Non-pigmented ciliary epithelial cell (primary cell): ENCODE measurements at places on chromosomes 1 and 21.
A peak's percentile ranks its signal among the peaks of the same experiment; 100 is the strongest.

GRCh38 chr21:37793660-37794059 is 122.6 kb downstream of the KCNJ6 start:
- DNase-seq: no peak

DNA sequence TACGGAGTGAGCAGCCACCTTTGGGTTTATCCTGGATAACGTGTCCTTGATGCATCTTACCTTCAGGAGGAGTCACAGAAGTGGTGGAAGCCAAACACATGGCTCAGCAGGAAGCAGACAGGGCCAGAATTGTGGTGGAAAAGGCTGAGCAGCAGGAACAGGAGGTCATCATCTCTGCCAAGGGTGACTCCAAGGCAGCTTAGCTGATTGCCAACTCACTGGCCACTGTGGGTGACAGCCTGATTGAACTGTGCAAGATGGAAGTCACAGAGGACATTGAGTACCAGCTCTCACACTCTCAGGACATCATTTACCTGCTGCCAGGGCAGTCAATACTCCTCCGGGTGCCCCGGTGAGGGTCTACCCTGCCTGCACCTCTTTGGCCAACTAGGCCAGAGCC is 179.3 kb downstream of the FAF1 start:
- no peak for DNase-seq

DNA sequence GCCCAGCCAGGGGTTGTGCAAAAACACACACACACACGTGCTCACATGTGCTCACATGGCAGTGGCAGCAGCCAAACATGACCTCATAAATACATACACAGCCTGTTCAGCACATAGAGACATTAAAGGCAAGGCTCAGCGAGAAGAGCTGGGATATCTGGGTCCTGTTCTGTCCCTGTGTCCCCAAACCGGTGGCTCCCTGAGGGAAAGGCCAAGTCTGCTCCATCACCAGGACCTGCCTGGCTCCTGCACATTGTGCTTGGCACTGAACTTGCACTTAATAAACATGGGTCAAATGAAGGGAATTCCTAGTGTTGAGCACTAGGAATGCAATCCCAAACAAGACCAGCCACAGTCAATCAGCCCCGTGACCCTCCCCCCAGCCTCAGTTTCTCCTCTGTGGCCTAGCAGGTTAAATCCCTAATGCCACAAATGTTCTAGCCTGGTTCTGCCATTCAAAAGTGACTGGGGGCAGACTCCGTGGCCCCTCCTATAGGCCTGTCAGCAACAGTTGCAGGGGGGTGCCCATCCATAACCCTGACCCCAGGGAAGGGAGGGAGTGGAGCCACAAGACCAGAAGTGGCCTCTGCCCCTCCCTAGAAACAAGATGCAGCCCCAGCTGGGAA is 160.9 kb upstream of the VAMP3 start:
- no peak for DNase-seq

- DNase-seq: no peak
Measured at GRCh38 chr1:22567197-22567596, 3.9 kb downstream of the EPHA8 start.

DNA sequence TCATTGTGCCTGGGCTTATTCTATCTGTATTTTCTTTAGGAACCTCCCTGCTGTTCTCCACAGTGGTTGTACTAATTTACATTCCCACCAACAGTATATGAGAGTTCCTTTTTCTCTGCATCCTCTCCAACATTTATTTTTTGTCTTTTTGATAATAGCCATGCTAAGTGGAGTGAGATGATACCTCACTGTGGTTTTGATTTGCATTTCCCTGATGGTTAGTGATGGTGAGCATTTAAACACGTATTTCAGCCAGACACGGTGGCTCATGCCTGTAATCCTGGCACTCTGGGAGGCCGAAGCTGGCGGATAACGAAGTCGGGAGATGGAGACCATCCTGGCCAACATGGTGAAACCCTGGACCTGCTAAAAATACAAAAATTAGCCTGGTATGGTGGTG is 57.9 kb downstream of the SLAMF6 start:
- no peak for DNase-seq

GRCh38 chr1:174209347-174210187 is 50.2 kb downstream of the RABGAP1L start:
- DNase-seq: no peak

GRCh38 chr1:230706887-230707731 is 6.8 kb downstream of the AGT start:
- no peak for DNase-seq

DNA sequence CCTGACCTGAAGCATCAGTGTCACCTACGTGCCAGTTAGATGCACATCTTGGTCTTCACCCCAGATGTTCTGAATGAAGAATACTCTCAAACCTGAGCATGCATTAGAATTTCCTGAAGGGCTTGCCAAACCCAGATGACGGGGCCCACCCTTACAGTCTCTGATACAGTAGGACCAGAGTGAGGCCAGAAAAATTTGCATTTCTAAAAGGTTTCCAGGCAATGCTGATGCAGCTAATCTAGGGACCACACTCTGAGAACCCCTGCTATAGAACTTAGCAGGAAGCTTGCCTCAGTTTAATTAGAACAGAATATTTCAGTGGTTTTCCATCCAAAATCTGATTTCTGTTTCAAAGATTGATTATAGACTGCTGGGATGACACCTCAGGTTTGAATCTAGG is 9.9 kb upstream of the CTBS start:
- DNase-seq: no peak

DNA sequence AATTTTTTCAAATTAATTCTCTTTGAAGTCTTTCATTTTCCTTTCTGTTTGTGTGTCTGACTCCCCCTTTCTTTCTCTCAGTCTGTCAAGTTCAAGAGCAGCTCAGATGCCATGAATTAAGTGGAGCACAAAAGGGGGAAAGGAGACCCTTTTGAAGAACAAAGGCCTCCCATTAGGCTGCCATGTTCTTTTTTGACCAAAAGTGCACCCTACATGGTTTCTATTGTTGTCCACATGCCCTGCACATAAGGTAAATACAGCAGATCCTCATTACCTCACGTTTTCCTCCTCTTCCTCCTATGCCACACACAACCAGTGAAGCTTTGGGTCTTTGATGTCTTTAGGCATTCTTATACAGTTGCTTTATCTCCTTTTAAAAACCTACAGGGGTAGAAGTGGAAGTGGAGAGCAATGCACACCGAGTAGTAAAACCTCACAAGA is 47.7 kb downstream of the POU2F1 start:
- DNase-seq: no peak

DNA sequence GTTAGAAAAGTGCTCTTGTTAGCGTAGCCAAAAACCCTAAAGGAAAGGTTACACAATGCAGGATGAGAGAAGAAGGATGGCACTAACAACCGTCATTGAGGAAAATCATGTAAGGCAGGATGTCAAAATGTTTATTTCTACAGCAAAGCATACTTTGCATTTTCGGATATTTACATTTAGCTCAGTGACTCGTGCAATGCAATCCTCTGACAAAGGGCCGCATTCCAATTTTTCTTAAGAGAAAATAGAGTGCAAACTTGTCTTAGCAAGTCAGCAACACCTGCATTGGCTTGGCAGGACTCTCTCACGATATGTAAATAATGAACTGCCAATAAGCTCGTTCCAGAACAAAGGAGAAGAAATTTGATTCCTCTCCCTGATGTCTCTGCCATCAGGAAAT is 33.3 kb downstream of the TIAM1 start:
- DNase-seq: no peak

GRCh38 chr21:26506956-26507355 is 66.1 kb downstream of the CYYR1 start:
- peak; percentile 14 for DNase-seq

DNA sequence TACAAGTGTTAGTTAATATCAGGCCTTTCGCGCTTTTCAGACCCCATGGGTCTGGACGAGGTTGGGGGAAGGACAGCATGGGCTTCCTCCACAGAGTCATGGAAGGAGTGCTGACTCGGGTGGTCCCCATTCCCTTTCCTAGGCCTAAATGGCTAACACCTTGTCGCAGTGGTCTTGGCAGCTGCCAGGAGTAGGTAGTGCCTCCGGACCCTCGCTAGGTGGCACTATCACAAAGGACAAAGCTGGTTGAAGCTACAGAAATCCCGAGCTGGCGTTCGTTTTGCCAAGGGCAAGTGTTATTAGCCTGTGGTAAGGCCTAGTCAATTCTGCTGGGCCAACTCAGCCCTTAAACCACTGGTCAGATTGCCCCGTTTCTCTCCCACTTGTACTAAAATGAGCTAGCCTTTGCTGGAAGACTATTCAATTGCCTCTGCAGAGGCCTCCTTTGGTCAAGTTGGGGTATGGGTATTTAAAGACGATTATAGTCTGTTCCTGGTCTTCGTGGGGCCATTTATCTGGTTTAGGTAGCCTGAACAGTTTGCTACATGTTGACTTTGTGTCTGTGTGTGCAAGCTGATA is 1.1 kb upstream of the UBE2Q1 start:
- peak; percentile 72 for DNase-seq

GRCh38 chr1:22412932-22413727 is 38.5 kb upstream of the ZBTB40 start:
- DNase-seq: no peak

DNA sequence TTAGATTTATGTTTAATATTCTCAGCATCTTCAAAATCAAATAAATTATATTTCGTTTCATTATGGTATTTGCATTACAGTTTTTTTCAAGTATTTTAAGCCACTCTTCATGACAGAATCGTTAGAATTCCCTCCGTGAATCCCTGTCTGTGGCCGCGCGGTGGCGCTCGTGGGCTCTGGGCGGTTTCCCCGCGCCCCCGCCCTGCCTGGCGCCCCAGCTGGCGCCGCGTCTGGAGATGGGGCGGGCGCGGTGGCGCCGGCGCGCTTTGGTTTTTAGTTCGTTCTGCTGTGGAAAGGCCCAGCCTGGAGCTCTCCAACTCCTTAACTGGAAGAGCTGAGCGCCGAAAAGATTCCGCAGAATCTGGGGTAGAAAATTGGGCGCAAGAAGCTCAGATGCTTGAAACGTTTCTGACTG is 25.7 kb downstream of the PRMT2 start:
- no peak for DNase-seq

DNA sequence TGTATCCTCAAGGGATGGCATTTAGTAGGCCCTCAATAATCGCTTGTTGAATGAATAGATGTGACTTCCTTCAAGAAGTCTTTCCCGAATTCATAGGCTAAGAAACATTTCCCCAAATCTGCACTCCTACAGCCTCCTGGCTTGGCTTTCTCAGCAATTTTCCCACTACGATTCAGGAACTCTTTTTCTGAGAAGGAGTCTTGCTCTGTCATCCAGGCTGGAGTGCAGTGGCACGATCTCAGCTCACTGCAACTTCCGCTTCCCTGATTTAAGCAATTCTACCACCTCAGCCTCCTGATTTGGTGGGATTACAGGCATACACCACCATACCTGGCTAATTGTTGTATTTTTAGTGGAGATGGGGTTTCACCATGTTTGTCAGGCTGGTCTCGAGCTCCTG is 37.9 kb upstream of the IFFO2 start:
- no peak for DNase-seq

- DNase-seq: no peak
Measured at GRCh38 chr1:35558374-35559316, 1.0 kb downstream of the NCDN start.

DNA sequence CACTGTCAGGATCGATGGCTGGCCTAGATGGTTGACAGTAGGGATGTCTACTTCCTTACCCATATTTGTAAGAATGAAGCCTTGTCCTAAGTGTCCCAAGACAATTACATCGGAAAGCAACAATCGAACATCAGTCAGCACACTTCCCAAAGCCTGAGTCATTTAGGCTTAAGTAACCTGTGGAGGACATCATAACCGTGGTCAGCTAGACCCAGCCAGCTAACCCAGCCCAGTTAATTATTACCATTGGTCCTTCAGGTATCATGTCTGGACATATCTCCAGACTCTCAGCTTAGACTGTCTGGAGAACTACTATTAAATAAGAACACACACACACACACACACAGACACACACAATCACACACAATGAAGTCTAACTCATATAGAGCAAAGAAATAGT is 264.7 kb downstream of the TRABD2B start:
- no peak for DNase-seq

- DNase-seq: no peak
Measured at GRCh38 chr1:227904541-227905335, 43.0 kb downstream of the WNT9A start.

DNA sequence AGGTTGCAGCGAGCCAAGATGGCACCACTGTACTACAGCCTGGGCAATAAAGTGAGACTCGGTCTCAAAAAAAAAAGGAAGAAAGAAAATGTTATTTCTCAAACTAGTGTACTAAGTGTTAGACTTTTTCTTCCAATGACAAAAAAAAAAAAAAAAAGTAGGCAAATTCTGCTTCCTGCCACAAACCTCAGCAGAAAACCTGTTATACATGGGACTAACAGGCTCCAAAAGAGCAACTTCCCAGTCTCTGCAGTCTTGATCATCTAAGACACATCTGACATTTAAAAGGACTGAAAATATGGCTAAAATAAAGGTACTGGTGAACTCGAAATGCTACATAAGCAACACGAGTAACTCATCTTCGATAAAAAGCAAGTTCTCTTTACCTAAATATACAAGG is 59.6 kb downstream of the HSF2BP start:
- no peak for DNase-seq

DNA sequence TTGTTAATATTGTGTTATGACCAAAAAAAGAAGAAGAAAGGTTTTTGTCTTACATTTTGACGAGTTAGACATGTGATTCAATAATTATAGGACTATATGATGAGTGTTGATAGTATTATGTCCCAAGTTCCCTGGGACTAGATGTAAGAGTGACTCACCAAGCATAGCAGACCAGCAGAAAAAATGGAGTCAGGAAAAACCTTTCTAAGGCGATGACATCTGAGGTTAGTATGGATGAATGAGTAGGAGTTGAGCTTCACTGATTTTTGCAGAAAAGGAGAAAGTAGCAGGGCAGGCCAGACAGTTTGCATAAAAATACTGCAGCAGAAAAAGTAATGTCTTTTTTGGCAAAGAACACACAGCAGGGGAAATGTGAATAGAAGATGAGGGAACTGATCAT is 1041.3 kb upstream of the ADGRL4 start:
- DNase-seq: peak; percentile 49

DNA sequence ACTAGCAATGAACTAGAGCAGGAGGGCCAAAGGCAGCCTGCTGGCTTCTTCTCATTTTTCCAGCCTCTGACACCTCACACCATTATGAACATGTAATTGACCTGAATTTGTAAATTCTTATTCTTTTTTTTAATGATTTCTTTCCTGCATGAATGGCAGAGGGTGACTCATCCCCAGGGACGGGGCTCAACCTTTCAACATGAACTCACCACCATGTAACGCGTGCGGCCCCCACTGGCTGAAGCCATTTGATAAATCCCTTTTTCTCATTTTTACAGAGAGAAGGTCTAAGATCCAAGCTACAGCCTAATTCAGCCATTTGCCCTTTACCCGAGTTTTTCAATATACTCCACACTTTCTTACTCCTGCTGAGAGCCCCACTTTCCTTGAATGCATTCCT is 9.3 kb upstream of the ETS2 start:
- no peak for DNase-seq
